ENCODE measurements at places on chromosomes 1 and 21. TPM values are rescaled to one million over a fixed set of nuclear protein-coding genes. Genes with fewer than 3 reads are reported as not detected.

DNA sequence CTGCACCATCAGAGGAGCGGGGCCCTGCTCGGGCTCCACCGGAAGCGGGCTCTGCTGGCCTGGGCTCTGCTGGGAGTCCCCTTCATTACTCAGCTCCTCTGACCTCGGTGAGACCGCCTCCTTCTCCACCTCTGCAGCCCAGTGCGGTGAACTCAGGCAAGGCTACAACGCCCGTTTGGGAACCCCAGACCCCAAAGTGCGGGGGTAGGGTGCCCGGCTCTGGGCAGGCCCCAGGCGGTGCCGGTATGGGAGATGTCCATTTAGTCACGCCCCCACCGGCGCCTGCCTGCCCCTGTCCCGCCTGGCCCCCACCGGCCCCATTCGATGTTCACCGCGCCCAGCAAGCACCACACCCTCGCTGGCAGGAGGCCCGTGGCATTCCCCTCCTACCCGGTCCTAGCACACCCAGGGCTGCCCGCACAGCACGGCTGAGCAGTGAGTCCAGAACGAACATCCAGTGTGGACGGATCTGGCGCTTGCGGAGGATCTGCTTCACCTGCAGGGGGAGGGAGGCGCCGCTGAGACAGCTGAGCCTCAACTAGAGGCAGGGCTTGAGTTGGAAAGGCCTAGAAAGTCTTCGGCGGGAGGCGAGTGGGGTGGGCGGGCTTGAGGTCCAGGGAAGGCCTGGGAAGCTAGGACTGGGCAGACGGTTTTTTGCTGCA is 10.0 kb downstream of the MAP3K6 start:
- no peak for DNase-seq

GRCh38 chr1:168281603-168282325 is 1.1 kb downstream of the TBX19 start:
- DNase-seq: no peak

- DNase-seq: no peak
Measured at GRCh38 chr21:42220138-42220701, 1.3 kb downstream of the ABCG1 start.

VAMP3 gene
- 59.2 TPM for total RNA-seq

MYOG gene
- total RNA-seq: not detected

PADI3 gene
- total RNA-seq: 7.1 TPM

FBXO2 gene
- total RNA-seq: 27.3 TPM

SPATA21 gene
- total RNA-seq: not detected

Data from vagina (tissue), 2 donors.